ENCODE measurements at places on chromosomes 16 and 17.

- no peak for DNase-seq
Measured at GRCh38 chr16:10178080-10178479, 4.1 kb downstream of the GRIN2A start.

- no peak for DNase-seq
Measured at GRCh38 chr17:17077861-17078732, 35.8 kb downstream of the MPRIP start.

- DNase-seq: no peak
Measured at GRCh38 chr16:85465328-85466303, 147.5 kb upstream of the GSE1 start.

- DNase-seq: no peak
Measured at GRCh38 chr17:39178536-39178935, 12.6 kb upstream of the ARL5C start.

- DNase-seq: peak; percentile 41
Measured at GRCh38 chr17:29084541-29085146, 41.7 kb downstream of the PIPOX start.

- no peak for DNase-seq
Measured at GRCh38 chr16:61549327-61549726, 486.9 kb downstream of the CDH8 start.

GRCh38 chr16:49085686-49086085 is 196.0 kb downstream of the CBLN1 start:
- no peak for DNase-seq

- no peak for DNase-seq
Measured at GRCh38 chr17:74223901-74224300, 10.5 kb downstream of the TTYH2 start.

- no peak for DNase-seq
Measured at GRCh38 chr16:84543253-84543652, 38.8 kb upstream of the MEAK7 start.

- no peak for DNase-seq
Measured at GRCh38 chr17:57612202-57613071, 132.7 kb downstream of the CCDC182 start.

- peak; percentile 83 for DNase-seq
Measured at GRCh38 chr16:3158510-3159314, 23.9 kb downstream of the ZNF213 start.

DNA sequence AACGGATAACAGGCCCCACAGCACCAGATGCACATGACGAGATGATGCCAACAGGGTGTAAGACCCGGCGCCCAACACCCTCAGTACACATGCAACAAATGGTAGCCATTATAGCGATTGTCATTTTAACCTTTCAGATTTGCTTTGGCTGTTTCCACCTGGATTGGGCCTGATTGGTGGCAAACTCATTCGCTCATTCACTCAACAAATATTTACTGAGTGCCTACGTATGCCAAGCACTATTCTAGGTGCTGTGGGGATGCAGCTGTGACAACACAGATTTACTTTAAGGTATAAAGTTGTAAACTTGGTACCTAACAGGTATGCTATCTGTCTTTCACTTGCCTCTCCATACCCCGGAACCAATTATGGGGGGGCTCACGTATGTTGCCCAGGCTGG is 66.8 kb downstream of the SRCIN1 start:
- DNase-seq: no peak

GRCh38 chr17:70862295-70862694 is 693.0 kb downstream of the KCNJ2 start:
- no peak for DNase-seq

GRCh38 chr16:79229361-79229760 is 371.2 kb downstream of the MAF start:
- DNase-seq: no peak

GRCh38 chr16:11126399-11127054 is 129.5 kb downstream of the SOCS1 start:
- DNase-seq: no peak

- DNase-seq: peak; percentile 53
Measured at GRCh38 chr16:88405216-88406060, 22.7 kb downstream of the ZNF469 start.

- DNase-seq: no peak
Measured at GRCh38 chr16:47150067-47150466, 6.3 kb upstream of the NETO2 start.

GRCh38 chr16:54360681-54361080 is 74.1 kb upstream of the IRX3 start:
- DNase-seq: no peak

DNA sequence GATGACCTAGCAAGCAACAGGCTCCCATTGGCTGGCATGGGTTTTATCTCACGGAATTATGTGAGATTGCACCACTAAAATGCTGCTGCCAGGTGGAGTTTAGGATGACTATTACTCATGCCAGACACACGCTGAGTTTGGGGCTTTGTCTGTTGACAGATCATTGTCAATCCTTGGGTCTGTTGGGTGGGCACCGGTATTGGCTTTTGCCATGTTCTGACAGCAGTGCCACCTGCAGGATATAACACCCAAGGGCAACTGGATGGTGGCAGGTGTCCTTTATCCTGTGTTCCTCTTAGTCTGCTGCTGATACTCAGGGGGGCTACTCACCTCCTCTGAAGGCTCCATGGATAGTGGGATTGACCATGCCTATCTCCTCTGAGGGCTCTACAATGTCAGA is 221.6 kb upstream of the DYNLRB2 start:
- peak; percentile 4 for DNase-seq

DNA sequence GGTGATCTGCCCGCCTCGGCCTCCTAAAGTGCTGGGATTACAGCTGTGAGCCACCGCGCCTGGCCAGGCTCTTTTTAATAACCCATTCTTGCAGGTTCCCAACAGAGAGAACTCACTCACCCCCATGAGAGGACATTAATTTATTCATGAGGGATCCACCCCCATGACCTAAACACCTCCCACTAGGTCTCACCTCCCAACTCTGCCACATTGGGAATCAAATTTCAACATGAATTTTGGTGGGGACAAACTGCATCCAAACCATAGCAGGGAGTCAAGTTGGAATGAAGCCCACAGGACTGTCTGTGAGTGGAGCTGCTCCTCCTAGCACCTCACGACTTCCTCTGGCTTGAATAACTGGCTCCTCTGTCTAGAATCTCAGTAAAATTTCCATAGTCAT is 85.5 kb downstream of the WWP2 start:
- no peak for DNase-seq

- DNase-seq: no peak
Measured at GRCh38 chr16:13165024-13165423, 263.6 kb downstream of the SHISA9 start.

Data from choroid plexus epithelial cell (primary cell).